HAP-1 (cell line): ENCODE measurements at places on chromosomes 1 and 21.

DNA sequence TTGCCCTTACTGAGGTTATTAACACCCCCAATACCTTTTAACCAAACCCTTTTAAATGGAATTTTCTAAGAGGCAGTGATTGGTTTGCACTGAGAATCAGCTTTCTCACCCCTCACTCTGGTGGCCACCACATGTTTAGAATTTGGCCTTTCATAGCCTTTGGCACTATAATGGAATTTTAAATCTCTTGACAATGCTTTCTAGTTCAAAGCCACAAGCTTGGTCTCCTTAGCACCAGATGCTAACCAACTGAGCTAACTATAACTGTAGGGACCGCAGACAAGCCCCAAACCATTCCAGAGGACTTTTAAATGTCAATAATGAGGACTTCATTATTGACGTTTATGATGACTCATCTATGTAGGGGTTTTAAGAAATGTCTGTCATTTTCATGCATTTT is 238.7 kb upstream of the SNX7 start:
- DNase-seq, result no peak

DNA sequence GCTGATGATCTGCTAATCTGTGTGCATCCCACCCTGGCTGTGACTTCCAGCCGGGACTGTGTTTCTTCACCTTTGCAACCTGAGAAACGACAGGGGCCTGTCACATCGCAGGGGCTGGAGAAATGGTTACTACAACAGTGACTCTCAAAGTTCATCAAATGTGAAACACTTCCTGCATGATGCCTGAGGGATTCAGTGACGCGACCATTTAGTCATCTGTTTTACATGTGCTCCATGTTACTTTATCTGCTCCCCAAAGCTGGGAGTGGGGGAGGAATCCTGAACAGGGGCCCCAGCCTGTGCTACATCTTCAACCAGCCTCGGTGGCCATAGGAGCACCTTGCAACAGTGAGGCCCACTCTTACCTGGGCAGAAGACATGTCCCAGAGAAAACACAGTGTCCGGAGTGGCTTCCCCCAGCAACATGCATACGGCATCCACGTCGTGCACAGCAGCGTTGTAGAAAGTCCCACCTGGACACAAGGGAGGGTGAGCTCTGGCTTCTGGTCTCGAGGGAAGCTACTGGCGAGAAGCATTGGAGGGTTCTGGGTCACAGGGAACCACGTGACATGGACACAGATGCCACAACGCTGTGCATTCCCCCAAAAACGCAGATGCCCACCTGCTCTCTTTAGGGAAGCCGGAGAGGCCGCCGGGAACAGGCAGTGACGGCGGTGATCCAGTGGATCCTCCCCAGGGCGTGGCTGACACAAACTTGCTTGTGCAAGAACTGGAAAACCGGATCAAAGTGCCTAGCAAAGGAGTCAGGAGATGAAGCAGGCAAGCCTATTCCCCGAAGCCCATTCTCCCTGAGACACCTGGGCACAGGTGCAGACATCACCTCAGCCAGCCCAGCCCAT is 9.6 kb upstream of the CCDC27 start:
- no peak for DNase-seq

- no peak for DNase-seq
These were observed 32.4 kb downstream of the ITPKB start for GRCh38 chr1:226706684-226707083.

DNA sequence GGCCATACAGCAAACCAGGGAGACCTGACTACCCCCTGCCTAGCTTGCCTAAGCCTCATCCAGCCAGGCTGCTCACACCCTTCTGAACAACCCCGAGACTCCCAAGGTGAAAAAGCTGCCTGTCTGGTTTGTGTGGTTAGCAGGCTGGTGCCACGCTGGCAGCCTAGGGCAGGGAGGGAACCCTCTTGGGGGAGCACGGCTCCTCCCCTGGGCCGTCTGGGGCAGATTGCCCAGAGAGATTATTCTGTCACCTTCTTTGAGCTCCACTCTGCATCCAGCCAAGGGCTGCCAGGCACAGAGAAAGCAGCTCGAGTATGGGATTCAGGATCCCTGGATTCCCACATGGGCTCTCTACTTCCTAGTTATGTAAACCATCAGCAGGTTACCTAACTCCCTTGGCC is 27.5 kb upstream of the TCEA3 start:
- no peak for DNase-seq
